ENCODE measurements at places on chromosomes 1 and 21.

DNA sequence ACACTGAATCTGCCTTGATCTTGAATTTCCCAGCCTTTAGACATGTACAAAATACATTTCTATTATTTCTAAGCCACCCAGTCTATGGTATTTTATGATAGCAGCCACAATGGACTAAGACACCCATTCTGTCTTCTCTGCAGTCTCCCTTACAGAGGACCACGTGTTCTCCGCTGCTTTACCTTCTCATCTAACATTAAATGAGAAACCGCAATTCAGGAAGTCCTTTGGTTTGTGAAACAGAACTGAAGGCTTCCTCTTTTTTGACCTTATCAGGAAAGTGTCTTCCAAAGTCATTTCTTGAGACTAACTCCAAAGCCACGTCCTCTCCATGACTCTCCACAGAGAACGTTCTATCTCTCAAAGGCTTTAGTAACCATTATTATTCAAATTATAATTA lies 560.1 kb downstream of the OMA1 start:
- no peak for DNase-seq

DNA sequence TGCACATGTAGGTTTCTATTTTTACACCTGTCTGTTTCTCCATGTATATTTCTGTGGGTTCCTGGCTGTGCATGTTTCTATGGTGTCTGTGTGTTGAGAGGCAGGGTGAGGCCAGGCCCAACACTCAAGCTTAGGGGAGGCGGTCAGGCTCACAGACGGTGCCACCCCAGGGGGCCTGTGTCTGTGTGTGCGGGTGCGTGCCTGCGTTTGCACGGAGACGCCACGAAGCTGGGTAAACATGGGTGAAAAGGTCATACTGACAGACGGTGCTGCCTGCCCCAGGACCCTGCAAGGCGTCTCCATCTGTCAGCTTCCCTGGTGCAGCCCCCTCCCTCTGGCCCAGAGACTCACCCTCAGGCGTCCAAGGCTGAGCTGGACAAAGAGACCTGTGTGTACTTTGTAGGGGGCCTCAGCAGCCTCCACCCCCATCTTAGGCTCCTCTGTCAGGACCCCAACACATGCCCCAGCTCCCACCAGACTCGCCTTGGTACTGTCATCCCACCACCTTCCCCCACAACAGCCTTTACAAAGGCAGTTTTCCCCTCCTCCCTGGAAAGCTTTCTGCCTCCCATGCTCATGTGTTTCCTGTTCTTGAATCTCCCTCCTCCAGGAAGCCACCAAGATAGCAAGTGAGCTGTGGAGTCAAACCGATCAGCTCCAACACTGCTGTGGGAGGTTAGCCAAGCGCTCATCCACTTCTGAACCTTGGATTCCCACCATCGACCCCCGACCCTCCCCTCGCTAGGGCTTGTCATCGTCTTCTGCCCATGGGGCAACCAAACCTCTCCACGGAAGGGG lies 34.1 kb downstream of the PTPRF start:
- DNase-seq = no peak

GRCh38 chr1:51222136-51222787 lies 13.8 kb upstream of the RNF11 start:
- no peak for DNase-seq

DNA sequence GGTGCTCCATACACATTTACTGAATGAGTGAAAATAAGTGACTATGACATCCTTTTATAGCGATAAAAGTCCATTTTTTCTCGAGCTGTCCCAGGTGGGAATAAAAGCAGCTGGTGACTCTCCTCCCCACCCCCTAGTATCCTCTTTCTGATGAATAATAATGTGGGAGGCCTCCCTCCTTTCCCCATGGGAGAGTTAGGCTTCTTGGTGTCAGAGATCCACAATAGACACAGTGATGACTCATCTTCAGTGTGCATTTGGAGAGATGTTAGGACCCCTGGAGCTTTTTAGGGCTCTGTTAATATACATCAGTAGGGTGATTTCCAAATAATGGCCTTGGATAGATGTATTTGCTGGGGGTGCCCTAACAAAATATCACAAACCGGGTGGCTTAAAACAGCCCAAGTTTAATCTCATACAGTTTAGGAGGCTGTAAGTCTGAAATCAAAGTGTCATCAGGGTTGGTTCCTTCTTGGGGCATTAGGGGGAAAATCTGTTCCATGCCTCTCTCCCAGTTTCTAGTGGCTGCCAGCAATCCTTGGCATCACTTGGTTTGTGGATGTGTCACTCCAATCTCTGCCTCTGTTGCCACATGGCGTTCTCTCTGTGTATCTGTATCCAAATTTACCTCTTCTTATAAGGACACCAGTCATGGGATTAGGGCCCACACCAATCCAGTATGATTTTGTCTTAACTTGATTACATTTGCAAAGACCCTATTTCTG lies 4.4 kb upstream of the PHC2 start:
- no peak for DNase-seq
